Forelimb muscle (tissue), 1 donor: ENCODE measurements at places on chromosomes 11 and 22. TPM values are rescaled to one million over a fixed set of nuclear protein-coding genes. Genes with fewer than 3 reads are reported as not detected.

APOA1 gene
- polyA plus RNA-seq, result 0.80 TPM

ABCC8 gene
- polyA plus RNA-seq, result 1.8 TPM

MYOD1 gene
- polyA plus RNA-seq, result 71.6 TPM

HPX gene
- 2.5 TPM for polyA plus RNA-seq

CECR2 gene
- 23.2 TPM for polyA plus RNA-seq

RCOR2 gene
- polyA plus RNA-seq, result 11.5 TPM

RFPL3 gene
- polyA plus RNA-seq, result not detected

CDHR5 gene
- 1.9 TPM for polyA plus RNA-seq

DERL3 gene
- polyA plus RNA-seq, result 0.66 TPM

DCHS1 gene
- 35.8 TPM for polyA plus RNA-seq

ASRGL1 gene
- polyA plus RNA-seq, result 3.4 TPM

MS4A6A gene
- 17.6 TPM for polyA plus RNA-seq

GAL gene
- polyA plus RNA-seq, result 0.28 TPM

GRCh38 chr11:69403556-69404215, 77.8 kb upstream of the LINC01488 start:
- DNase-seq, result no peak

DNA sequence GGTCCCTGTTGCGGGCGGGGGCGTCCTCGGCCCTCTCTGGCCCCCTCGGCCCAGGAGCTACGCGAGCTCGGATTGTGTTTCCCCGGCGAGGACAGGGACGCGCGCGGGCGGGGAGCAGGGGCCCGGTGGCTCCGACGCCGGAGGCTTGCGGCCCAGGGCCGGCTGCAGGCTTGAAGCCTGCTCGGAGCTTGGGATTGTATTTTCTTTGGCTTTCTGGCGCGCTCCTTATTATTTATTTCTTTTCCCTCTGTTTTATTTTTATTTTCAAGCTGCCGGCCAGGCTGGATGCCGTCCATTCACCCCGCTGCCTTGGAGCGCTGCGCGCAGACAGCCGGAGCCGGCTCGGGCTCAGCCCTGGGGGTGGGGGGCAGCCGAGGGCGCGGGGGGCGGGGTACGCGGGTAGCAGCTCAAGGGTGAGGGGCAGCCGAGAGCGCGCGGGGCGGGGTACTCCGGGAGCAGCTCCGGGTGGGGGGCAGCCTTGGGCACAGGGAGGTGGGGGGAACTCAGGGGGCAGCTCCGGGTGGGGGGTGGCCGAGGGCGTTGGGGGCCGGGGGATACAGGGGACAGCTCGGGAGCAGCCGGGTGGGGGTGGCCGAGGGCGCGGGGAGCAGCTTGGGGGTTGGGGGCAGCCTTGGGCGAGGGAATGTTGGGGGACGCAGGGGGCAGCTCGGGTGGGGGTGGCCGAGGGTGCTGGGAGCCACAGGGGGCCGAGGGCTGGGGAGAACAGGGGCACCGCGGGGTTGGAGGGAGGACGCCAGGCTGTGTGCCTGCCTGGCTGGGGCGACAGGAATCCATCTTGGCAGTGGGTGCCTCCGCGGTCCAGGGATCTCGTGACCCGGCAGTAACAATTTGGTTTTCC, 42.7 kb downstream of the KCNJ1 start:
- DNase-seq, result peak; percentile 25

GRCh38 chr22:23787600-23787896, 782 bp downstream of the SMARCB1 start:
- DNase-seq, result no peak

DNA sequence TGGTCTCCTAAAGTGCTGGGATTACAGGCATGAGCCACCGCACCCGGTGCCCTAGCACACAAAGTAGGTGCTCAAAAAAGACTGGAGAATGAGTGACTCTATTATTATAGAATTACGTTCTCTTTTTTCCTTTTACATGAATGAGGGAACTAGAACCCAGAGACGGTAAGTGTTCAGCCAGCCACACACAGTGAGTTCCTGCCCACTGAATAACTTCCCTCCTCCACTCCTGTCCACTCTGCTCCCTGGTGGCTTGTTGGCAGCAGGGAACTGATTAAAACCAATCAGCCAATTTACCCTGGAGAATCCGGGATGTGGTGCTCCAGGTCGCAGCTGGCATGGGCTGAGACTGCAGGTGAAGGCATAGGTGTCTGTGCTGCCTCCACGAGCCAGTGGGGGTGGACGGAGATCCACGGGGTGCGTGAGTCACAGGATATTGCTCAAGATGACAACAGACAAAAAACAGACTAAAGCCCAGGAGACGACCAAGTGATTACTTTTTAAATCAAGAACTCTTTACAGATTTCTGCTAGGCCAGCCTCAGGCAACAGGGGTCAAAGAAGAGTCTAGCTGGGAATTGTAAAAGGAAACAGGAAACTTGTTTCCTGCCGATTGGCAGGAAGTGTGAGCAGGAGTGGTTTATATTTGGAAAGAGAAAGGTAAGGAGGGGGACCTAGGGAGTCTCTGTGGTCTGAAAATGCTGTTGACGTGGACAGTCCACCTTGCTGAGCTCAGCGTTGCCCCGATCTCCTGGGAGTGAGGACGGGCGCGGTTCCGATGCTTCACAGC, 95.2 kb upstream of the TP53I11 start:
- no peak for DNase-seq

GRCh38 chr22:47205554-47205953, 443.1 kb downstream of the TBC1D22A start:
- no peak for DNase-seq

GRCh38 chr22:43772831-43773230, 39.3 kb downstream of the EFCAB6 start:
- no peak for DNase-seq

- DNase-seq, result no peak
Measured at GRCh38 chr22:27296091-27296675, 505.4 kb downstream of the MN1 start.

GRCh38 chr11:43948341-43949225, 6.1 kb downstream of the C11orf96 start:
- DNase-seq, result no peak

DNA sequence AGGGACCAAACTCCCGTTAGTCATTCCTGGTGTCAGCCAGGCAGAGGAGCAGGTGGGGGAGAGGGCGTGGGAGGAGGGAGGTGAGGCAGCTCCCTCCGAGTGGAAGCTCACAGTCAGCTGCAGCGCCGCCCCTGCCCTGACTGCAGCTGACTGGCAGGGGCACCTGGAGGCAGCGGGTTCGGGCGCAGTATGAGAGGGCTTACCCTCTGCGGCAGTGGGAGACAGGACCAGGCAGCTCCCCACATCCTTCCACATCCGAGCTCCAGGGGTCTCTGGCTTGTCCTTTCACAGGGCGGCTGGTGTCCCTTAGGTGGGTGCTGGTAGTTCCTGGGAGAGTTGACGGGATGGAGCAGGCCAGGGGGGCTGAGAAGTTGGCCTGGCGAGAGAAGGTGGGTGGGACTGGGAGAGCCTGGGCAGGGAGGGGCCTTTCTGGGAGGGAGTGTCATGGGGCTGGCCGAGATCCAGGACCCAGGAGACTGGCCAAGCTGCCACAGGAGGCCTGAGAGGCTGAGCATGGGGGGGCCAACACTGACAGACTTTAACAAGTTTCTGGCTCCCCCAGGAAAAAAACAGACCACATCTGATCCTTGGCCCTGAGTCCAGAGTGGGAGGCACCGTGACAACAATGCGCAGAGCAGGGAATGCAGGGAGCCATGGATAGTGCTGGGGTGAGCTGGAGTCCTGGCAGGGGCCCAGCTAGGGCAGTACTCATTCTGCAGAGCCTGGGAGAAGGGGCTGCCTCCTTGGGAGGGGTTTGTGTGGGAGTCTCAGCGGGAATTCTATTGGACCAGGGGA, 4.9 kb downstream of the ADORA2A start:
- DNase-seq, result no peak

DNA sequence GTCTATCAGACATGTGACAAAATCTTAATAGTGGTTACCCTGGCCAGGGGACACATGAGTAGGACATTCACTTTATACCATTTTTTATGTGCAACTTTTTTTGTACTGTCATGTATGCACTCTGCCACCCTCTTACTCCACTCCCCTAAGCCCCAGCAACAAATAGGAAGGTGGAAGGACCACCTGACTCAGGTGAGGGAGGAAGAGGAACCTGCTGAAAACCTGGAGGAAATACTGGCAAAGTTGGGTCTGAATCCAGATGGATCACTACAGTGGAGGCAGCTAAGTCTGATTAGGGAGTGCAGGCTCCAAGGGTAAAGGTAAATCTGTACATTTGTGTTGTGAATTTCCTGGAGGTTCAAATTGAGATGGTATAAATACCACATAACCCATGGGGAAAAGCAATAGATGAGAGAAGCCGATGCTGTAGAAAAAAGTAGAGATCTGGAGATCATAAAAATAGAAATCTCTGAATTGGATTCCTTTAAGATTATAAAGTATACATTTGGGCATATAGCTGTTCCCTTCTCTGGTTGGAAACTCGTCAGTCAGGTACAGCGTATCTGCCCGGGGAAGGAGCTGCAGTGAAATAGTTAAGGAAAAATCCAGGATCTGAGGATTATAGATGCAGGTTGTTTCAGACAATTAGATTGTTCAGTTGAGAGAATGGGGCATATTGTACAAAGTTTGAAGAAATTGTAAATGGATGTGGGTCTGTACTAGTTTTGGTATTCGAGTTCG, 52.2 kb upstream of the OR9Q1 start:
- no peak for DNase-seq

DNA sequence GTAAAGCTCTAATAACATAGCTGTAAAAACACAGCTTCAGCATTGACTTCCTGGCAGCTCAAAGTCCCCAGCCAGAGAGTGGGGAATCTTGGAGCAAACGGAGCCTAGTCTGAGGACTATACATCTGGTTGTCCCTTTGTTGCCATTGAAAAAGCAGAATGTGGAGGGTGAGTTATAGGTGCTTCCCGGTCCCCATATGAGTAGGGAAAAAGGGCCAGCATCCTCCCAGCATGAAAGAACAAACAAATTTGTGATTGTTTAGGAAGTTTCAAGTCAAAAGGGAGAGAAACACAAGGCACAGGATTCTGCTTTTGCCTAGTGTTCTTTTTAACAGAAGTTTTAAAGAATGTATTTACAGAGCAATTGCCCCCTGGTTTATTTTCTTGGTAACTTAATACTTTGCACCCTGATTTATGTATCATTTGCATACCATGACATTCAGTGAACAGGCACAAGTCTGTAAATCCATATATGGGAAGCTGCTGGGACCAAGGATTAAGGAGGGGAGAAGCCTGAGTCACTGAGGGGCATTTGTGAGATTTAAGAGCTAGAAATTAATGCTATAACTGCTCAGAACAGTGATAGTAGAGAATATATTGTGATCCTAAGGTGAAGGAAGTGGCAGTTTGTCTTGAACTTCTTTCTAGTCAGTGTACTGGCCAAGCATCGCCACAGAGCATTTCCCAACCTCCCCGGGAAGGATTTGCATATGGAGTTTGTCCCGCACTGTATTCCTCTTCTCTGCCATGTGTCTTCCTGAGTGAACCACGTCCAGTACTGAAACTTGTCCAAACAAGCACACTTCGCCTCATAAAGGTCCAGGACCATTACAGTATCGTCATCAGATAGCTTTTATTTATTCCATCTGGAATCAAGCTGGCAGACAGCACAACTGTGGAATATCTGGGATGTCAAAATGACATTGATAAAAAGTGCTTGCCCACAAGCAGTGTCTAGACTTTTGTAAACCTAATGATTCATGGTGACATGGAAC, 103.0 kb downstream of the DBX1 start:
- no peak for DNase-seq

DNA sequence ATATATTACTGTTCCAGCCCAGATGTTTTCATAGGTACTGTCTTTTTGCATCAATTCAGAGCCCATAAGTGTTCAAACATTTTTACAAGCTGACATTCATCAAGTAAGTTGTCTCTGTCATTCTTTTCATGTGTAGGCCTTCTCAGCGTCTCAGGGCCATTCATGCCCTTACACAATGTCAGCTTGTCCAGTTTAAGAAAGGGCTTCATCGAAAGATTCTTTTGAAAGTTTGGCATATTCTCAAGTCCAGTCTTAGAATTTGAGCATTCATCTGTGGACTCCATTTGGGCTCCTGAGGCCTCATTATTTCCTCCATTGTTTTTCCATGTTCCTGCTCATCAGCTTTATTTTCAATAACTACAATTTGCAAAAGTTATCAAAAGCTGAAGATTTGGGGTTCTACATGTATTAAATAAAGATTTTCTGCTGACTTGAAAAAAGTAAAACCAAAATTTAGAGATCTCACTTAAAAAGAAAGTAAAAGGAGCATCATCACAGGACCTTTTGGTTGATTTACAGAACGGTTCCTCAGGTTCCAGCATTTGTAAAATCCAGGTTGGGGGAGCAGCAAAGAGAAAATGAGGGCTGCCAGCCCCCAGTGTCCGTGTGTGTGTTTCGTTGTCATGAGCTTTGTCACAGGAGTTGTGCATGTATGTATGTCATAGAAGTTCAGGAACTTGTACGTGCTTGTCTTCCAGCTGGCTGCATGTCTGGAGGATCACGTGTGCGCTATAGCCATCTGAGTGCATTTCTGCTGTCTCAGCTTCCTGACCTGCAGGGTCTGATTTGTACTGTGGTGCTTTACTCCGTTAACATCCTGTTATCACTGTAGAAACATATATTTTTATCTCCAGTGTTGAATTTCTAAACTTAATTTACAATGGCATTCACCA, 15.6 kb downstream of the MOV10L1 start:
- DNase-seq, result peak; percentile 48

GRCh38 chr11:103202048-103202651, 92.9 kb downstream of the DYNC2H1 start:
- no peak for DNase-seq

- no peak for DNase-seq
Measured at GRCh38 chr11:44229098-44229497, 80.8 kb downstream of the ALX4 start.

- no peak for DNase-seq
Measured at GRCh38 chr11:36165621-36166397, 123.4 kb downstream of the COMMD9 start.

GRCh38 chr11:57779276-57779675, 17.7 kb downstream of the CTNND1 start:
- no peak for DNase-seq

GRCh38 chr11:118783724-118784495, 7.1 kb downstream of the DDX6 start:
- DNase-seq, result no peak

DNA sequence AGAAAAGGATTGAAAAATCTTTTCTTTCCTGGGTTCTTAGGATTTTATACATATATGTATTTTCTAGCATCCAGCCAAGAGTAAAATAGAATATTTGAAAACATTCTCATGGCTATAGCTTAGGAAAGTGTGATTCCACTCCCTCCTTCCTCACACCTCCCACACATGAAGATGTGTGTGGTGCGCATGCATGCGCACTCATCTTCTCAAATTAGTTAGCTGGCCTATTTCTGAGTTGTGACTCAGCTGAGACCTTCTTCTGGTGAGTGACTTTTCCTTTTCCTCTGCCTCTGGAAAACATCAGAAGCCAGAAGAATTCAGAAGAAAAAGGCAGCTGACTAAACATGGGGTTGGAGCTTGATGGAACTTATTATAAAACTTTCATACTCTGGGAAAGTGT, 149.8 kb downstream of the OR4C45 start:
- no peak for DNase-seq

DNA sequence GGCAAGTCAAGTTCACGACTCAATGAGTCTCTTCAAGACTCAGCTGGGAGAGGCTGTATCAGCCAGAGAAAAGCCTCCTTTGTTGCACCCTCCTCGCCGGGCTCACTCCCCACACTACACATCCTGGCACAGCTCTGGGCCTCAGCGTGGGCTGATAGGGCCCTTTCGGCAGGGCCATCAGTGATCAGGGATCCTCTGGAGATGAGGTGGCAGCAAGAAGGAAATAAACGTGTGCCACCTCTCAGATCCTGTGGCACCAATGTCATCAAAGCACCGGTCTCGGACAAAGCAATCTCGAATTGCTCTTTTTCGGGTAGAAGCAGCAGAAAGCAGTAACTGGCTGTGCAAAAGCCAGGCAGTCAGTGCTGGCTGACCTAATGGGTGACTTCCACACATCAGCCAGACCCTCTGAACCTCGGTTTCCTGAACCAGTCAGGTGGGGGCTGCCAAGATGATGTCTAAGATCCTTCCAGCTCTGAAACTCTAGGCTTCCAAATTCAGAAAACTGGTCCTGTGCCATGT, 2.1 kb downstream of the EHD1 start:
- no peak for DNase-seq
